Activated CD8-positive, alpha-beta memory T cell treated with anti-CD3 and anti-CD28 coated beads for 1 hour (primary cell): ENCODE measurements at places on chromosomes 1 and 21.

DNA sequence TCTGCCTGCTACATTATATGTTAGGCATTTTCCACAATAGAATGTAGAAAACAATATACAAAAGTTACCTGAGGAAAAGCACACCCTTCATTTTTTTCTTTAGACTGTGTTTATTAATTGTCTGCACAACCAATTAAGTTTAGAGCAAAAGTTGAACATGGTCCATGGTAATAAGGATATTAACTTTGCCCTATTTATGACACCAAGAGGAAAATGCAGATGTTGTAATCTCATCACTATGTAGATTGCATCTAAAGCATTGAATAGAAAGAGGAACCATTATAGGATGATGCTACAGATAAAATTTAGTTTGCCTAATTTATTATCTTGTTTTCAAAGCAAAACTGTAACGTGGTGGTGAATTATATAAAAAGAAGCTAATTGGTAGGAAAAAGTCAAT is 59.7 kb upstream of the IGSF5 start:
- DNase-seq = no peak

- DNase-seq = peak; percentile 75
Observed at GRCh38 chr1:1069056-1069710, 4.9 kb downstream of the RNF223 start.

GRCh38 chr1:37513795-37514349 is 694 bp downstream of the MEAF6 start:
- peak; percentile 22 for DNase-seq

- no peak for DNase-seq
Observed at GRCh38 chr1:98700228-98700627, 38.7 kb downstream of the SNX7 start.

GRCh38 chr1:29825941-29826415 is 589.7 kb downstream of the PTPRU start:
- DNase-seq = no peak

GRCh38 chr1:41355761-41356160 is 5.5 kb upstream of the FOXO6 start:
- no peak for DNase-seq

GRCh38 chr21:43192501-43193081 is 23.8 kb downstream of the CRYAA start:
- DNase-seq = no peak

DNA sequence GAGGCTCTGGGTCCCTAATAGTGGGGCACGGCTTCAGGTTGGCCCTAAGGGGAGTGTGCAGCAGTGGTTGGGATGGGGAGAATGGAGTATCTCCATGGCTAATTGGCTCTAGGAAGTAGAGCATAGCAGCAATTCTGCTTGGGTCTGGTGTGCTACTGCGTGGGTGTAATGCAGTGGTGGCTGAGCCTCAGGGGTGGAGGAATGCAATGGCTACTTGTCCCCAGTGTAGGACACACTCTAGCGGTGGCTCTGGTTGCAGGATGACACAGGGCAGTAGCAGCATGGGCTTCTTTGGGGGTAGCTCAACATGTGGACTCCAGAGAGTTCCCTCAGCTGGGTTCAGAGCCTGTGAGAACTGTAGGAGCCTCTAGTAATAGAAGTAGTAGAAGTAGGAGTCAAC is 91.2 kb upstream of the FAM78B start:
- DNase-seq = no peak

GRCh38 chr1:23216771-23217420 is 406 bp downstream of the HTR1D start:
- DNase-seq = no peak

DNA sequence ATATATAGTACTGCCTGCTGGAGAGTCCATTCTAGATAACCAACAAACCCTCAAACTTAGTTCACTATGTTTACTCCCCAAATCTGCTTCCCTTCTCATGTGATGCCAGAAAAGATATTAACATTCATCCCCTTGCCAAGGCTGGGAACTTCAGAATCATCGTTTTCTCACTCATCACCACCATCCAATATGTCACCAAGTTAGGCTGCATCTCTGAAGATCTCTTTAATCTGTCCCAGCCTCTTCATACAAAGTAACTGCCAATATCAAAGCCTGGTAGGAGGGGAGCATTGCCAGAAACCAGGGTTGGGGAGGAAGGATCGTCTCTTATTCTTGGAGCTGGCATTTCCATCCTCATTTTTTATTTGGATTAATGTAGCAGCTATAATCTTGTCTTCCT is 71.6 kb downstream of the XCL2 start:
- DNase-seq = no peak

DNA sequence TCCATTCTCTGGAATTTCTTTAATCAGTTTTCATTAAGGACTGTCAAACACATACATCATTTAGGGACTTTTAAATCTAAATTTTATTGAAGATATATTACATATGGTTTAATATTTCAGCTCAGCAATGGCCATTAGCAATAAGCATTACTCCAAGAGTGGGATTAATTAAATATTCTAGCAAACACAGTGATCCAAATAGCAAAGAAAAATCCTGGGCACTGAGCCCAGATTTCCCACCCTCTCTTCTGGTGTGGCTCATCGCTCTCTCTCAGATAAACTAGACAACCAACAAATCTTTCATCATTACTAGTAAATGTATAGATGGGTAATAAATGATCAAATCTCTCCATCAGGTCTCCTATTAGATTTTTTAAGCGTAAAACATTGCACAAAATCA is 53.5 kb upstream of the FOXD3 start:
- DNase-seq = no peak

GRCh38 chr1:93031711-93032110 is 47.4 kb upstream of the MTF2 start:
- no peak for DNase-seq

- no peak for DNase-seq
Observed at GRCh38 chr1:20590306-20590777, 1.4 kb downstream of the CDA start.

- DNase-seq = no peak
Observed at GRCh38 chr1:33151116-33151515, 30.7 kb downstream of the TRIM62 start.

DNA sequence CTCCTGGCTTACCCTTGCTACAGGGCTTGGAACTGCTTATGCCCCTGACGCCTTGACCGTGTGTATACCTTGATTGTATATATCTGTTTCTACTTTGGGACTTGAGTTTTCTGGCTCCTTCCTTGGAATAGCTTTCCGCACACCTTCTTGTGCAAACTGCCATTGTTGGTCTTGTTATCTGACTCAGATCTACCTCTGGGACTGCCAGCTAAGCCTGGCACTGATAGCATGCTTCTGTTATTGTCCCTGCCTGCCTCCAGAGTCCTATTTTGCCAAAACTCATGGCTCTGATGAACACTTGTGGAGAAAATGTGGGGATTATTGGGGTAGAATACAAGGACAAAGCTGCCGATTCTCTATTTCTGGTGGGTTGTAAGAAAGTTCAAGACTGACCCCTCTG is 15.4 kb downstream of the FMOD start:
- no peak for DNase-seq

GRCh38 chr1:77313491-77313890 is 31.7 kb downstream of the AK5 start:
- no peak for DNase-seq

DNA sequence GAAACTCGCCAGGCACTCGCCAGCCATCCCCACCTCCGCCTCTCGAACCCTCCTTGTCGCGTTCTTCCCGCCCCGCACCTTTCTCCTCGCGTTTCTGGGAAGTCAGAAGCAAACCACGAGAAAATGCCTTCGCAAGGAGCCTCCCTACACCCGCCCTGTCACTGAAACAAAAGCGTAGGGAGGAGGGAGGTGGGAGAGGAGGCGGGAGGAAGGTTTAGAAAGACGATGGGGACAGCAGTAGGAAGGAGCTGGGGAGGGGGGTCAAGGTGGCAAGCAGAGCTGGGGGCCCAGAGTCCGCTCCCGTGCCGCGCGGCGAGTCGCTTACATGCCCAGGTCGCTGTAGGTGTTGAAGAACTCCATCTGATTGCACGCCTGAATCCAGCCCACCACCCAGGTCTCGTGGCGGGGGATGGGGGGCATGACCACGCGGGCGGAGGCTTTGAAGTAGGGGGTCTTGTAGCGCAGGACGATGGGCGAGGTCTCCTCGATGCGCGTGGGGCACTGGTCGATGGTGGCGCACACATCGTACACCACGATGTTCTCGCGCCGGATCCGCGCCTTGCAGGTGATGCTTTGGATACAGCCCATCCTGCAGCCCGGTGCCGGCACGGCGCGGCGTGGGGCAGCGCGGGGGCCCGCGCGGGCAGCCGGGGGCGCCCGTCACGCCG is 1.0 kb downstream of the FAM78B start:
- DNase-seq = no peak

DNA sequence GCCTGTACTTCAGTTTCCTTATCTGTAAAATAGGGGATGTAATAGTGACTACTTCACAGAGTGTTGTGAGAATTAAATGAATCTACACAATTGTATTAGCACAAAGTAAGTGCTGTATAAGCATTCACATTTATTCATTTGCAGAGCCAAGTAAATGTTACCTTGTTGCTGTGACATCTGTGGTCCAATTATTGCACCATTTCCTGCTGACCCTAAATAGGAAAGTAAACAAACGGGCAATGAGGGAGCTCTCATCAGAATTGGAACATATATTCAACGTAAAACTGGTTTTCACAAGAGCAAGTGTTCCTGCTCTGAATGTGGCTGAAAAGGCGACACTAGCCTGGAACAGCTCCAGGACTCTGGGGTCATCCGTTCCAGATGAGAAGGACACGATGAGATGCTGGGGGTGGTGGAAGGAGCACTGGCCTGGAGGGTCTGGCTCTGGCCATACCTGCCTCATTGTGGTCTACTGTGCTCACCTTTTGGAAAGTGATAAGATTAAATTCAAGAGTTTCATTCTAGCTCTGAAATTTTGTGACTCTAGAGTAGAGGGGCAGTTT is 34.5 kb downstream of the PROX1 start:
- DNase-seq = no peak

GRCh38 chr1:69861641-69862040 is 293.9 kb downstream of the LRRC7 start:
- no peak for DNase-seq

DNA sequence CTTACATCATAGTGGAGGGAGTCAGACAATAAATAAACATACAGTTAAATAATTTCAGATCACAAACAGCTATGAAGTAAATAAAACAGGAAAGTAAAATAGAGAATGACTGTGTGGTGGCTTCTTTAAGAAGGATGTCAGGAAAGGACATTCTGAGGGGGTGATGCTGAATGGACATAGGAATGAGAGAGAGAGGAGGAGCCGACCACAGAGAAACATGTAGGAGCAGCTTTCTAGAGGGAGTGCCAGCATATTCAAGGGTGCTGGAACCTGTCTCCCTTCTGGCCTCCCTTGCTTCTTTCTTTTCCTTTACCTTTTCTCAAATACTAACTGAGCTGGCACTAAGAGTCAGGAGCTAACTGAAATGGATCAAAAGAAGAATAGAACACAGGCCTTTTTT is 20.5 kb upstream of the BCL10 start:
- no peak for DNase-seq

- no peak for DNase-seq
Observed at GRCh38 chr1:84573481-84573966, 716 bp downstream of the CTBS start.

DNA sequence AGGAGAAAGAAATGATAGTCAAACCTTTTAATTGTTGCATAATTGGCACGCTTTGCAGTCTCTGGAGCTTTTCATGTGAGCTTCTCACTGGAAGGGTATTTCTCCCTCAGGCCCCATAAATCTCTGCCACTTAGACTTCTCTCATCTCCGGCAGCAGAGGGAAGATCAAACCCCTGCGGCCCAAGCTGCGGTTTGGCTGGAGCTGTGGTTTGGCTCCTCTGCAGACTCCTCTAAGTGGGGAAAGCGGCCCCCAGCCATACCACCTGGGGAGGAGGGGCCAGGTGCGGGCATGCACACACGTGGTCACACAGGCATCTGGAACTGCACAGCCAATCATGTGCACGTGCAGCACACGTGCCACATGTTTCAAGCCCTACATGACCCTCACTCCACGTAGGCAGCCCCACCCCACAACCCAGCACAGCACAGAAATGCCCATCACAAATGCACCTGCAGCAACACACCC is 58.3 kb downstream of the UBE2T start:
- DNase-seq = no peak

DNA sequence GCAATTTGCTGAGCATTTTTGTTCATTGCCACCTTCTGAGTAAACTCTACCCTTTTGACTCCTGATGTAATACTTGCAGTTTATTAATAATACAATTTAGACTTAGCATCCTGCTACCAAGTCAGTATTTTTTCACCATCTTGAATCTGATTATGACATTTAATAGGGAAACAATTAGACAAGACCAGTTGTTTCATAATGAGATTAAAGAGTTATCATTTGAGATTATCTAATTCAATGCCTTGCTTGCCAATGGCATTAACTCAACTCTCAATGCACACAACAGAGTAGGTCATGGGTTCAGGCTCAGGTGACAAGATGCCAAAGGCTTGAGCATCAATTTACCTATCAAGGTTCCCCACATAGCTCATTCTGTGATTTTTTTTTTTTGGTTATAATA is 488.4 kb downstream of the DISC1 start:
- DNase-seq = no peak

GRCh38 chr1:21383785-21384401 is 56.0 kb upstream of the NBPF3 start:
- no peak for DNase-seq

GRCh38 chr21:23160914-23161313 is 2162.7 kb downstream of the NCAM2 start:
- DNase-seq = no peak

- DNase-seq = no peak
Observed at GRCh38 chr1:205351984-205352713, 4.6 kb downstream of the KLHDC8A start.

DNA sequence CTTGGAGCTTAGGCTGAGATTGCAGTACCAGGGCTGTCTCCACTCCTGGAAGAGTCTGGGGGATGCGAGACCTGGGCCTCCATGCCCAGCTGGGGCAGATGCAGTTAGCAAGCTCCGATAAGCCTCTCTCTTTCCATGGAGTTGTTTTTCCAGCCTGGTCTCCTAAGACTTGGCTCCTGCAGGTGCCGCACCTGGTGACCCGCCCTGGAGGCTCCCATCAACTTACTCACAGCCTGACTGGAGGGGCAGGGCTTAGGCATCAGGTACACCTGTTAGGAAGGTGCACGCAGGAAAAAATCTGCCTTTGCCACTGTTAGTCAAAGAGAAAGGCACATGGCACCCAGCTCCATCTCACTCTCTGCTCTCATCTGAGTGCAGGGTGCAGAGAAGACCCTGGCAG is 198.1 kb upstream of the TMEM51 start:
- DNase-seq = no peak

DNA sequence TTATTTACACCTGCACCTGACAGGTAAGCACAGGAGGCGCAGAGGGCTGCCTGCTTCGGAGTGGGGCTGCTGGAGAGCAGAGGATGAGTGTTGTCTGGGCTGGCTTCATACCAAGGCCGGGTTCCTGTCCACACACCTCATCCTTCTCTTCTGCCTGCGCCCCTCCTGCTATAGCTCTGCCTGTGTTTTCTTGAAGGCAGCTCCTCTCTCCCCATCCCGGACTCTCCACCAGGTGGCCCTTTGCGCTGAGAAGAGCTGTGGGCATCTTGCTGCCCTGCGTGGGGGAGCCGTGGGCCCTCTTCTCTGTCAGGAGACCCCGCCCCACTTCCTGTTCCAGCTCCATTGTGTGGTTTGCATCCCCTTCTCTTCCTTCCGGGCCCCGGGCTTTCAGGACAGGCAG is 35.0 kb downstream of the ARHGEF10L start:
- DNase-seq = no peak
